ENCODE measurements at places on chromosomes 1 and 21.

DNA sequence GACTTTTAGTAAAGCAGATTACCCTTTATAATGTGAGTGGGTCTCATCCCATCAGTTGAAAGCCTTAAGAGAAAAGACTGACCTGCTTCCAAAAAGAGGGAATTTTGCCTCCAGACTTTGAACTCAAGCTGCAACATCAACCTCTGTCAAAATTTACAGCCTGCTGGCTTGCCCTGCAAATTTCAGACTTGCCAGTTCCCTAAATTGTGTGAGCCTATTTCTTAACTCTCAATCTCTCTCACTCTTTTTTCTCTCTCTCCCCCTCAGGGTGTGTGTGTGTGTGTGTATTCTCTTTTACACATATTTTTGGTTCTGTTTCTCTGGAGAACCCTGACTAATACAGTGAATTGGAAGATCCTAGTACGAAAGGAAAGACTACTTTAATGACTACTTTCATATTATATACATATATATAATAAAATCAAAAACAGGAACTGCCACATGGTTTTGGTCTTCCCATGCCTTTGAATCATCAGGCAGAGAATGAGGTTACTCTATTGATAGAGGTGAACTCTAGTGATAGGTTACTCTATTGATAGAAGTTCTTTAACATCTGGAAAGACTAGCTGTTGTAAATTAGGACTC, 6.4 kb downstream of the OR2C3 start:
- DNase-seq = no peak

- no peak for DNase-seq
Observed at GRCh38 chr1:40421431-40422384, 28.6 kb upstream of the ZFP69B start.

DNA sequence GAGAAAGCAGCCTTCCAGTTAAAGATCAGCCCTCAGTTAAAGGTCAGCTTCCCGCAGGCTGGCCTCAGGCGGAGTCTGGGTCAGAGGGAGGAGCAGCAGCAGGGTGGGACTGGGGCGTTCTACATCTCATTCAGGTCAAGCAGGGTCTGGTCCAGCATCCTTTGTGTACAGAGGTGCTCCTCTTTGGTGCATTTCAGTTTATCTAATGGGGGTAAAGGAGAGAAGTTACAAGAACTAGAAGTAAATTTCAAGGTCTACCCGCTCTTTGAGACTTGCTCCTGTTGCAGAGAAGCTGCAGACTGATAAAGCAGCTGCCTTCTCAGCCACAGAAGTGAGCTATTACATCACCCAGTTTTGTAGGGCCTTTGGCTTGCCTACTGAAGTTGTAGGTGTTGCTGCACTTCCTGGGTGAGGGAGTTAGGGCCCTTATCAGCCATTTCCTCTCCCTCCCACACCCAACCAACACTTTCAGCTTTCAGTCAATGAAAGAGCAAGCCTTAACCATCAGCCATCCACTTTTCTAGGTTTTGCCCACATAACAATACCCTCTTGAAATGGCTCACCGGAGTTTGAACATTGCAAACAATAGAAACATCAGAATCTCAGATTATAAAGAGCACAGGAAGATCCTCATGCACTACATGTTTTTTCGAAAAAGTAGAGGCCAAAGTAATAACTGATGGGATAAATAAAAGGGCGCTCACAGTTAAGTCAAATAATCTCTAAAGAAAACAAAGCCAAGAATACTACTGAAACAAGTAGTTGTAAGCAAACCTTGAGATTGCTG, 2.8 kb upstream of the NUP210L start:
- DNase-seq = no peak

GRCh38 chr1:227459977-227460376, 103.4 kb upstream of the ZNF678 start:
- no peak for DNase-seq

- DNase-seq = no peak
Observed at GRCh38 chr1:216210081-216210480, 213.2 kb downstream of the USH2A start.

DNA sequence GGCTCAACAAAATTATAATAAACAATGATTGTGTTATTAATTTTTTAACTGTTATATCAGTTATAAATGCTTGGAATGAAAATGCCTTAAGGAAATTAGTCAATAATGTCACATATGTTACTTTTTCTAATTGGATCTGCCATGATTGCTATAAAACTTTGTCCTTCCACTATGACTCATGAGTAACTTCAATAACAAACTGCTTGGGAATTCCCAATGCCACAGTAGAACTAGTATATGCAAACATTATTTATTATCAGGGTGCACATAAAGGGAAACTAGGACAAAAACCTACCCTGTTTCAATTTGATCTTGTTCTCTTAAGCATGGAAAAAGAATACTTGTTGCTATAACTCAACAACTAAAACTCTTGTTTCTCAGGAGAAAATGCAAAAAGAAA, 59.1 kb upstream of the PDC start:
- no peak for DNase-seq

DNA sequence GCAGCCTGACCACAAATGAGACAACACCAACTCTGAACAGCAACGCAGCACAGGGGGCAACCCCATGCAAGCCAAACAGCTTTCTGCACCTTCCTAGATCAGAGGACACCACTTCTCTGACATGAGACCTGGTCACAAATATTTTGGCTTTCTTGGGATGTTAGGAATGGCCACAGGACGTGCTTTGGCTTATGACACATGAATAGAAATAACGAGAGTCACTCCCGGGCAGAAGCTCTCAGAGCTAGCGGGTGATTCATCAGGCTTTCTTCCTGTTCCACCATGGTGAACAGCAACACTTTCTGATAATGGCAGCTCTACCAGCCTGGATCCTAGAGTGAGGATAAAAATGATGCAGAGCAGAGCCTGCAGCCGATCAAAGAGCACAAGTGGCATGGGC, 39.4 kb downstream of the PAFAH2 start:
- no peak for DNase-seq

GRCh38 chr21:16837721-16838120, 675.1 kb upstream of the CXADR start:
- DNase-seq = no peak

GRCh38 chr1:147071142-147071541, 101.1 kb downstream of the PRKAB2 start:
- DNase-seq = no peak

DNA sequence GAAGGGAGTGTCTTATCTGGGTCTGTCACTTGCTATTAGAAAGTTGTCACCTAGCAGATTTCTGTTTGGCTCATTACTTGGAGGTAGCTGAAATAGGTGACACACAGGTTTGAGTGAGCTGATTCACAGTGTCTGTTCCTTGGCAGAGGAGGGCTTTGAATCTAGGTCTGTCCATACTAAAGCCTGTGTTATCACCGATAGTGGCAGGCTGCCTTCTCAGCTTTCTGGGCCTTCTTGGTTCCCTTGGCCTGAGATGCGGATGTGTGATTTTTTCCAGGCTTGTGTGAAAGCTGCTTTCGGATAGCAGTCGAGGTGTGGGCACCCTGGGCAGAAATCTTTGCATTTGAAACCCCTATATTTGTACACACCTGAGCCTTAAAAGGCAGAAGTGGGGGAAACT, 73.9 kb downstream of the ACTL8 start:
- DNase-seq = no peak

DNA sequence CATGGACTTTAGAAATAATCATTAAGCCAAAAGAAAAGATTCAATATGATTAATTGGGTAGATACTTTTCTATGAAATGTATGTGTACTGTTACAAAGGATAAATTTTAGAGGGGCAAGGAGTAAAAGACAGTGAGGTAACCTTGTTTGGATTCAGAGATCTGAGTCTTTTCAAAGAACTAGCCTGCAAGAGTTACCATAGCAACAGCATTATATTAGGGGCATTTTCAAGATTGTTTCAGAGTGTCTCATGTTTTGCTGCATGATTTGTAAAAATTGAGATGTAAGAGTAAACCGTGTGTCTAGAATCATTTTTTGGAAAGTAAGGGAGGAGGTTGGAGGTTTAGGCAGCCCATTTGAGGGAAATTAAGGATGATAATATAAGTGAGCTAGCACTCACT, 70.6 kb upstream of the KIAA1614 start:
- DNase-seq = no peak

GRCh38 chr1:61638911-61639605, 85.9 kb downstream of the TM2D1 start:
- no peak for DNase-seq

DNA sequence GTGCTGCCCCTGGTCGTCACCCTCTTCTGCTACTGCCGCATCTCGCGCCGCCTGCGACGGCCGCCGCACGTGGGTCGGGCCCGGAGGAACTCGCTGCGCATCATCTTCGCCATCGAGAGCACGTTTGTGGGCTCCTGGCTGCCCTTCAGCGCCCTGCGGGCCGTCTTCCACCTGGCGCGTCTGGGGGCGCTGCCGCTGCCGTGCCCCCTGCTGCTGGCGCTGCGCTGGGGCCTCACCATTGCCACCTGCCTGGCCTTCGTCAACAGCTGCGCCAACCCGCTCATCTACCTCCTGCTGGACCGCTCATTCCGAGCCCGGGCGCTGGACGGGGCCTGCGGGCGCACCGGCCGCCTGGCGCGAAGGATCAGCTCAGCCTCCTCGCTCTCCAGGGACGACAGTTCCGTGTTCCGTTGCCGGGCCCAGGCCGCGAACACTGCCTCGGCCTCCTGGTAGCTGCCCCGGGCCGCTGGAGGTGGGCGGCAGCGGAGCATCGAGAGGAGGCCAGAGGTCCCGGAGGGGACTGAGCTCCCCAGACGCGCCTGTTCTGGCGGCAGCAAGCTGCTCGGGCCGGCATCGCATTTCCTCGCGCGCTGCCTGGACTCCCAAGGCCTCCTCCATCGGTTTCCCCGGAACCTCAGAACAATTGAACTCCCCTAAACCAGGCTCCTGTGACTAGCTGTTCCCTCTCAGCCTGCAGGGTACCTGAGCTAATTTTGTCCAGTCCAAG, 1.1 kb downstream of the GPR25 start:
- no peak for DNase-seq

GRCh38 chr1:248343451-248343850, 5.1 kb upstream of the OR14C36 start:
- no peak for DNase-seq
